B cell (primary cell): ENCODE measurements at places on chromosomes 12 and 14.

DNA sequence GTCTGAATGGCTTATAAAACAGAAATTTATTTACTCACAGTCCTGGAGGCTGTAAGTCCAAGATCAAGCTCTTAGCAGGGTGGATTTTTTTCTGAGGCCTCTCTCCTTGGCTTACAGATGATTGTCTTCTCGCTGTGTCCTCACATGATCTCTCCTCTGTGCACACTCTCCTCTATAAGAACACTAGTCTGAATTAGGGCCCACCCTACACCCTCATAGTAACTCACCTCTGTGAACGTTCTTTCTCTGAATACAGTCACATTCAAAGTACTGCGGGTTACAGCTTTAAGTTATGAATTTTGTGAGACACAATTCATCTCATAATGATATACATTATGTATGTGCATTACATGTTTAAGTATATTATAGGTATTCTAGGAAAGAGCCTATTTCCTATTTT lies 135.7 kb upstream of the ATXN7L3B start:
- no peak overlapping the region for H3K27ac ChIP-seq
- no peak overlapping the region for H3K4me3 ChIP-seq

- DNase-seq: peak; percentile 55
- no peak overlapping the region for H3K27ac ChIP-seq
- peaks cover 39% of the 10 kb centered on the region for H3K27me3 ChIP-seq
These were observed 6.0 kb downstream of the EXOC3L4 start for GRCh38 chr14:103100281-103101121.

GRCh38 chr12:52353766-52354165 lies 13.5 kb downstream of the KRT85 start:
- H3K4me3 ChIP-seq: no peak overlapping the region
- peaks cover 12% of the 10 kb centered on the region for H3K4me1 ChIP-seq
- peaks cover 4% of the 10 kb centered on the region for H3K27me3 ChIP-seq

- no peak overlapping the region for H3K4me3 ChIP-seq
- no peaks in the 10 kb centered on the region for H3K27me3 ChIP-seq
- no peaks in the 10 kb centered on the region for H3K4me1 ChIP-seq
- DNase-seq: no peak
- H3K36me3 ChIP-seq: no peaks in the 10 kb centered on the region
These were observed 311.7 kb upstream of the FKBP4 start for GRCh38 chr12:2482938-2483660.

- no peak for DNase-seq
- no peak overlapping the region for H3K4me3 ChIP-seq
- no peak overlapping the region for H3K27ac ChIP-seq
- peaks cover 19% of the 10 kb centered on the region for H3K36me3 ChIP-seq
- H3K27me3 ChIP-seq: no peaks in the 10 kb centered on the region
These were observed 7.8 kb downstream of the SH2B3 start for GRCh38 chr12:111413442-111414086.
